Psoas muscle (tissue), 8 donors: ENCODE measurements at places on chromosomes 16 and 17. TPM values are rescaled to one million over a fixed set of nuclear protein-coding genes. Genes with fewer than 3 reads are reported as not detected.
A peak's percentile ranks its signal among the peaks of the same experiment; 100 is the strongest.

Gene SLC13A5
- 0.17 TPM for total RNA-seq

Gene KRT39
- not detected for total RNA-seq

Gene RNF112
- total RNA-seq, result 0.49 TPM

Gene MYH2
- total RNA-seq, result 7,455 TPM

GRCh38 chr16:50666658-50667496 lies 14.2 kb downstream of the SNX20 start:
- no peak for DNase-seq

DNA sequence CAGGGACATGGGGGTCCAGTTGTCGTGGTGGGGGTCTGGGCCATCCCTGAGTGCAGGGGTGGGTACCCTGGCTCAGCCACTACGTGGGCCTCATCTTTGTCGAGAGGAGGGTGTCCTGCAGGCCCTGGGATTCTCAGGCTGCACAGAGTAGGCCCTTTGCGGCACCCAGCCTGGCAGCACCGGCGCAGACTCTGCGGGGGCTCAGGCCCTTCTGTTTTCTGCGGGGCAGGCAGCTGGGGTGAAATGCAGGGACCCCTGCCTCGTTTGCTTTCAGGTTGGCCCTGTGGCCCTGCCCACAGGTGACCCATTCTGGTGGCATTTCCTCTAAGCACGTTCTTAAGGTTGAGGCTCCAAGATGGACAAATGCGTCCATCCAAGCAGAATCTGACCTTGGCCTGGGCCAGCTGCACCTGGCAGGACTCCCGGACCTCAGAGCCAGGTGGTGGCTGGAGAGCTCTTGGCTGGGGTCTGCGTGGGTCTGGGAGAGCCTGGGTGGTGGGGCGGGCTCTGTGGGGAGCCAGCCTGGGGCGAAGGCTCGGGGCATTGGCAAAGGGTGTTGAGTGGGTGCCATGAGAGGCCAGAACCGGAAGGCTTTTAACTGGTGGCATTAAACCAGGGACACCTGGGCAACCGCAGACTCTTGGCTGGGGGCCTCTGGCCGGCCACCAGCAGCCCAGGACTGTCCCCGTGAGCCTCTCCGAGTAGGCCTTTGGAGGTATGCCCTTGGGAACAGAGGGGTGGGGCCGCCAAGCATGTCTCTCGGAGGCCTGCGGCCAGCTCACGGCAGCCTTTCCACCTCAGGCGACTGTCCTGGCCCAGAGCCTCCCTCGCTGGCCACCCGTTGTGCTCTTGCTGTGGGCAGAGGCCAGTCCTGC lies 16.9 kb downstream of the PRSS27 start:
- peak; percentile 74 for DNase-seq

DNA sequence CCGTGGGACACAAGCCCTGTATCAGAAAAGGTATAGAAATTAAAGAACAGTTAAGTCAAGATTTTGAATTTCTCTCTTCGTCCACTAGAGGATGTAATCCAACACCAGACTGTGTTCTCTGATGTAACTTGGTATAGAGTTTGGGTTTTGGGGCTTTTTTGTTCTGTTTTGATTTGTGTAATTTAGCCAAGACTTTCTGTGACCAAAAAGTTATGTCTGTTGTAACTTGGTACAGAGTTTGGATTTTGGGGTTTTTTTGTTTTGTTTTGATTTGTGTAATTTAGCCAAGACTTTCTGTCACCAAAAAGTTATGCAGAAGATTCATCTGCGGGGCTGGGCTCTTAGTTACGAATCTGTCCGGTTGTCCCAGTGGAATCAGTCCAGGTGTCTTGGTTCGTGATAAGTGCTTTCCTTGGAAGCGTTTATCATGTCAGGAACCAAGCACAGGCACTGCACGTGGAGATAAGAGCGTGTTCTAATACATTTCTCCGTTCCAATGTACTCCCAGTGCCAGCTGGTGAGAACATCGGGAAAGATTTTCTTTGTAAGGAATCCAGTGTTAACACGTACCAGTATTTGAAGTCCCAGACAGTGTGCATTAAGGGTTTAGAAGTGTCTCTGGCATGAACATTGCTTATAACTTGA lies 44.1 kb upstream of the SEC14L1 start:
- no peak for DNase-seq
